ENCODE measurements at places on chromosomes 1 and 21.

DNA sequence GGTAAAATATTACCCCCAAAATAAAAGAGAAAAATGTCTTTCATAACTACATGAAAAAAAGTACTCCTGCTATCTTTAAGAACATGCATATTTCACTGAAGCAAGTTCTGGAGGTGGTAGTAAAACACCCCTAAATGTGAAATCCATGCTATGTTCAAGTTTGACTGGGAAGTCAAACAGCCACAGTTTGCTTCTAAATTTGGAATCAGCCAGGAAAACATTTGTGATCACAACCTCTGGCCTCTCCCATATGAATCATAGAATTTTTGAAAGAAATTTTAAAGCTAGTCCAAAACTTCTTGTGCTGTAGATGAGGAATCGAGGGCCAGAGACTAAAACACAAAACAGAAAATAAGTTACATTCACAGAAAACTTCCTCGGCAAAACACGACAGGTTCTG is 6.6 kb downstream of the SORT1 start:
- DNase-seq: peak; percentile 22

GRCh38 chr1:210900820-210901219 is 233.1 kb downstream of the KCNH1 start:
- no peak for DNase-seq

DNA sequence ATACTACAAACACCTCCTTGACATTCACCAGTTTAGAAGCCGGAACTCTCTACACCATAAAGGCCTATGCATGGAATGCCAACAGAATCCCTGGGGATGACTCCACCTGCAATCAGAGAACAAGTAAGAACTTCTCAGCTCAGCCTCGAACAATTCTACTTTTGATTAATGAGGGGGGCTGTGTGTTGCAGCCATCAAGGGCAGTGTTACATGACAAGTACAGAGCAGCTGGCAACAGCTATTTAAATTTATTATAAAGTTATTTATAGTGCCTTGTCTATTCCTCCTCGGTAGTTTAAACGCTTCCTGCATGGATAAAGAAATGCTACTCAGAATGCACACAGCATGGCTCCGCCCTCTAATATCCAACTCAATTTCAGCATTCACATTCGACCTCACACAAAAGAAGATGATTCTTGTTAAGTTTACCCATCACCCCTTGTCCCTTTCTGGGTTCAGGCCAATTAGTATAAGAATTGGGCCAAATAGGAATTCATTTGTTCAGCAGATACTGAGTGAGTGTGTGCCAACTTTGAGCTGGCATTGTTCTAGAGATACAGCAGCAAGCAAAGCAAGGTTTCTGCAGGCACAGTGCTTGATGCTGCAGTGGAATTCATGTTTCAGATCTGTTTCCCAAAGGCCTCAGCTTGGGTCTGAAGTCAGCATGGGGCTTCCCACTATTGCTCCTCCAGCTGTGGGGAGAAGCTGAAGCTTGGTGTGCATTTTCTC is 6.4 kb downstream of the FNDC7 start:
- DNase-seq: no peak

DNA sequence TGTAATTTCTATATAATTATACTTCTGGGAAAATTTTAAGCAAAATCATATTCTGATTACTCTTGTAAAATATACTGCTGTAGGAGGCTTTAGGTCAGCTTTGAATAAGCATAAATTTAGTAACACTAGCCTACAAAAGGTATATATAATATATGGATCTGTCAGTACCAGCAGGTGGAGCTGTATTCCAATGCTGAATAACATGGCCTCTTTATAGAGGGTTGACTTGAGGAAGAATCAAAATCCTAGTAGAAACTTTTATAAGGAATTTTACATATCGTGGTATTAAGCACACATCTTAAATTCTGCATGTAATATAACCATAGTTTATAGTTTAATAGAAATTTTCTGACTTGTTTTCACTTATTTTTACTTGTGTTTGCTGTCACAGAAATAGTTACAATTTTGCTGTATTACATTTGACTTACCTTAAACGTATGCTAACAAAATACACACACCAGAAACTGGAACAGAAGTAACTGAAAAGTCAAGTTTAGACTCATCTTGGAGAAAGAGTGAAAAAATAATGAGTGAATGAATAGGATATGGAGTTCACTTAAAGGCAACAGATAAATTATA is 79.3 kb downstream of the HMCN1 start:
- peak; percentile 73 for DNase-seq

DNA sequence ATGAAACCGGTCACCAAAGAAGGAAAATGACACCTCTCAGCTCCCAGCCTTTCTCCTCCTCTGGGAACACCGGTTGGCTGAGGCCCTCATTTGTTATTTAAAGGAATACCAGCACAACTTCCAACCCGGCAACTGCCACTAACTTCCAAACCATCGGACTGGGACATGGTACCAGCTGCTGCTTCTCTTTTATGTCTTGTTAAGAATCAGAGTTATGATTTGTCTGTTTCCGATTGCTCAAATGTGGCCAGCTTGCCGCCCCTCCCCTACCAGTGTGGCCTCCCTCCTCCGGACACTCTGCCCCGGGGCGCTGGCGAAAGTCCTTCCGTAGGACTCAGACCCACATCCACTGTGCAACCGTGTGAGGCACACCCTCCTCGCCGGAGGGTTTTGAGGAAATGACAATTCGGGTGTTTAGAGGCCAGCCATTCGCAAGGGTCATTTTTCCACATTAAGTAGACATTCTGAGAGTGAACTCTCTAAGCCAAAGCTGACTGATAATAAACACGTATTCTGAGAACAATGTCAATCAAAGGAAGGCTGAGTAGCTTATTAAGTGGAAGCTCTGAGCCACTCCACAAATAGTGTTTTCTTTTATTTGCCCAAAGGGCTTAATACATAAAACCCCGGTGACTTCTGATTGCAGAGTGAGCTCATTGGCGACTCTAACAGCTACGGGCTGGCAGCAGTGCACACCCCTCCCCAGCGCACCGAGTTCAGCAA is 5.5 kb downstream of the RIPK4 start:
- peak; percentile 98 for DNase-seq

DNA sequence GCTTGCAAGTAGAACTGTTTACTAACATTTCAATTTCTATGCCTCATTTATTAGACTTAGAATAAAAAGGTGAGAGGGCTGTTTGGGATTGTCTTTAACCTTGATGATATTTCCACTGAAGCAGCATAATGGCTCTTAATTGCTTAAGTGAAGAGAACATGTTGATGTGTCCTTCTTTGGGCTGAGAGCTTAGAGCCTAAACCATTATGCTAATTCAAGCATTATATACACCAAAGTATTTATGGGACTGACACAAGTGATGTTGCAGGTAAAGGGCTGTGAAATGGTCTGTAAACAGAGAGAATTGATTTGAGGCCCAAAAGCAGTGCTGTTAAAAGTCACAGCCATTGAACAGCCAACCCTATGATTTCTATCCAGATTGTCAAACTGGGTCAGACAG is 113.9 kb downstream of the ATG4C start:
- no peak for DNase-seq

DNA sequence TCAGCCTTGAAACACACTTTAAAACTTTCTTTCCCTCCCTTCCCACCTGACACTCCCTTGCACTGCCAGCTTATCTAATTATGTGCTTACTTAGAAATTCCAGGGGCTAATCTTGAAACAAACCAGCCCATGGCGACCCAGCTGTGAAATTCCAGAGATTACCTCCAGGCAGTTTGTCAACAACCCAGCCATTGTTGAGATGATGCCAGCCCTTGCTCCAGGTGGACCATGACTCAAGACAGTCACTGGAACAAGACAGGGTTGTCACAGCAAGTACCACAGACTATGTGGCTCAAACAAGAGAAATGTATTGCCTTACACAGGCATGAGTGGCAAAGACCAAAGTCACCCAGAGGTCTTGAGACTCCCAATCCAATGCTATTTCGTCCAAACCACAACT is 7.9 kb downstream of the FYB2 start:
- no peak for DNase-seq
